OCI-LY7 (cell line): ENCODE measurements at places on chromosomes 5 and 9. TPM values are rescaled to one million over a fixed set of nuclear protein-coding genes. Genes with fewer than 3 reads are reported as not detected.

The NUDT2 gene
- 26.7 and 28.0 TPM in 2 replicates for total RNA-seq

The OXCT1 gene
- total RNA-seq = 41.3 and 43.4 TPM in 2 replicates

The ITK gene
- total RNA-seq = not detected in 2 replicates

The PCDHGB5 gene
- total RNA-seq = 7.1 and 8.6 TPM in 2 replicates

The CDH18 gene
- total RNA-seq = not detected in 2 replicates
